ENCODE measurements at places on chromosomes 13 and 19.

DNA sequence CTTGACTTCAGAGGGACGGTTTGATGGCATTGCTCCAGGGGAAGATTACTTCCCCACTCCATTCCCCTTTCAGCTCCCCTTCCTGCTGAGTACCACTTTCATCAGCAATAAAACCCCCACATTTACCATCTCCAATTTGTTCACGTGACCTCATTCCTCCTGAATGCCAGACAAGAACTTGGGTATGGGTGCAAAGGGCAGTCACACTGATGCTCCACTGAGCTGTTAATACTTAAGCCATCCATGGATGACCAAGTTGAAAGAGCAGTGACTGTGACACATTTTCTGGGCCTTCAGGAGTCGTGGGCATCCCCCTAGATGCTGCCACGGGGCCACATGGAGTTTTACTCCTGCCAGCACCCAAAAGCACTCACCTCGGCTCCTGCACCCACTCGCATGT, 93.1 kb downstream of the STOML3 start:
- DNase-seq: no peak

GRCh38 chr19:15511671-15512424, 3.5 kb downstream of the CYP4F22 start:
- no peak for DNase-seq

GRCh38 chr19:8611877-8612806, 1.6 kb upstream of the ADAMTS10 start:
- DNase-seq: no peak

- no peak for DNase-seq
Measured at GRCh38 chr13:82356667-82357410, 1525.4 kb downstream of the SLITRK1 start.

DNA sequence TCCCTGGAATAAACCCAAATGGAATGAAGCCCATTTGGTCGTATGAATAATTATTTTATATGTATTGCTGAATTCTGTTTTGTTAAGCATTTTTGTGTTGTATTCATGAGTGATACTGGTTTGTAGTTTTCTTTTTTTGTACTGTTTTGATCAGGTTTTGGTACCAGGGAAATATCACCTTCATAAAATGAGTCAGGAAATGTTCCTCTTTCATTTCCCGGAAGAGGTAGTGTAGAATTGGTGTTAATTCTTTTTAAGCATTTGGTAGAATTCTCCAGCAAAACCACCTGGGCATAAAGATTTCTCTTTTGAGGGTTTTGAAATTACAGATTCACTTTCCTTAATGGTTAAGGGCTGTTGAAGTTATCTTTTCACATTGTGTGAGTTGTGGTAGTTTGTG, 13.3 kb downstream of the SPATA13 start:
- DNase-seq: no peak

GRCh38 chr19:29675650-29676186, 10.5 kb downstream of the PLEKHF1 start:
- no peak for DNase-seq

GRCh38 chr13:24267274-24267673, 42.1 kb upstream of the C1QTNF9 start:
- no peak for DNase-seq

DNA sequence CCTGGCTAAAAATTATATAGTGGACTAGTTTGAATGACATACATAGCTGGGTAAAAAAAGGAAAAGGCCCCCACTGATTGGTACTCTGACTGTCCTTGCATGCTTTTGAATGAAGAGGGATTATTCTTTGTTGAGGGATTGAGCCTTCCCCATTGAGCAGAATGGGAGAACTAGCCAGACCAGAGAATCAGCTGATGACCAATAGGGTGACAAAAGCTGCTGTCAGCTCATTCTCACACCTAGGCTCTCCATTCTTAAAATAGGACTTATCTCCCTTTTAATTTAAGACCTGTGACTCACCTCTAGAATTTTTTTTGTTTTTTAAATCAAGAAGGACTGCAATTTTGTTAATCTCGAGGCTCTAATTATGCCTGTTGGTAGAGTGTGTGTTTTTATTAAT, 79.3 kb downstream of the CRYL1 start:
- DNase-seq: no peak

DNA sequence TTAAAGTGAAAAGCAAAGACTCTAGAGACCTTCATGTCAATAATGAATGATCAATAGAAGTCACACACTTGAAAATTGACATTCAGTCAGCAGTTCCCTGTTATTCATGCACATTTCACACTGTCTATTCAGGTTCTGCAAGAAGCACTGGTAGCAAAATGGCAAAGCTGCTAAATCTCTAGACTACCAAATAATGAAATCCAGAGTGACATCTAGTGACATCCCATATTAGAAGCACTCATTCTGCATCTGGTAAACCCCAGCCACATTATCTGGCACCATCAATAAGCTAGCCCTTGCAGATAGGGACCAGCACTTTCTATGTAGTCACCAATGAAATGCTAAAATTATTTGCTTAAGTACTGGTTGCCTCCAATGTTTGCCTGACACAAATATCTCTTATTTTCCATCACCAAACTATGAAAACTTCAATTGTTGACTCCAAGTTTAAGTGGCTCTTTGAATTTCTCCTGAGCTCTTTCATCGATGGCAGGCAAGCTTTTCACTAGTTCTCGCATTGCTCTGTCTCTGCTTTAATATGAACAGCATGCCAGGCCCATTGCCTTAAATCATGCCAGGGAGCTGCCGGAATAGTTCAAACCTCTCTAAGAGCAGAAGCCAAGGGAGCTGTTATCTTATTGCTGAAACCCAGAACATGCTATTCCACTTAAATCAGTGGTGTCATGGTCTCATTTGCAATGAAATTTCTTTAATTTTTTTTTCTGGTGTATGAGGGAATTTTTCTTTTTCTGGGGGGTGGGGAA, 409.9 kb downstream of the MZT1 start:
- DNase-seq: no peak

DNA sequence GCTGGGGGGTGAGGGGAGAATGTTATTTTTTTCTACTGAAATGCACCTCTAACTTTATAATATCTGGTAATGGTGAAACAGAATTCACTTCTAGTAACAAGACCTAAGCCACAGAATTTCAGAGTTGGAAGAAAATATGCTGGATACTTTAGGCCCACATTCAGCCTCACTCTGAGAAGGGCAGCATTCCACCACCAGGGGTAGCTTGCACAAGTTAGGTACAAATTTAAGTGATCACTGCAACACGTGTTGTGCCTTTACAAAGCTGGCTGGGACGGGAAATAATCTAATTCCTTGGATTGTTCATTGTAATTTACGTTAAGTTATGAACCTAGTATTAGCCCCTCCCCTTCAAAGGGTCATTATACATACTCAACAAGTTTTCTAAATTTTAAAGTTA, 192.3 kb downstream of the RGCC start:
- no peak for DNase-seq

- DNase-seq: no peak
Measured at GRCh38 chr19:45428384-45429231, 4.9 kb upstream of the ERCC1 start.

DNA sequence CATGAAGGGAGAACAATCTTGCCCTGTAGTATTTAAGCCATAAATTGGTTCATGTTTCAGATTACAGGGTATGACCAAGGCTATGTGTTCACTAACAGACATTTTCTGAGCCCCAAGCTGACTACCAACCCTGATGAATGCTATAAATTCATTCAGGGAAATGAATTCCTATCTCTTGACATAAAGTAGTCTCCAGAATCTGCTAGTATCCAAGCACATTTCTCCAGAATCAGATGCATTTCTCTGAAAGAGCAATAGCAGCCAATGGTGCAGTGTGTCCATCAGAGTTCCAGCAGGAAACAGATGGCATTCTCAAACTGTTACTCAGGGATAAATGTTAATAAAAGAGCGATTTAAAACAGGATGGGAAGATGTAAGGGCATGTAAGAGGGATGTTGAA, 226.4 kb downstream of the COG6 start:
- DNase-seq: no peak

DNA sequence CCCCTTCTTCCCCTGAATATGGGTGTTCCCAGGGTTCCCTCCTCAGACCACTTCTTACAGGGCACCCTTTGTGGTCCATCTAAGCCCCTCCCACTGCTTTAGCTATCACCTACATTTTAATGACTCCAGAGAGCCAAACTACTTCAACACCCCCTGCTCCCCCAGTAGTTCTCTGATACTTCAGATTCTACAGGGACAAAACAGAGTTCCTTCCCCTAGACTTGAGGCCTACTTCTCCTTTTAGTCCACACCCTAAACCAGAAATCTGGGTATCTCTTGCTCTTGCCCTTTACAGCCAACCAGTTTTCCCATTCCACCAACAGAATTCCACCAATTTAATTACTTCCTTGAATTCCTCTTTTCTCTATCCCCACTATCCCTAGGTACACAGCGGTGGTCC, 107.2 kb downstream of the KCNRG start:
- no peak for DNase-seq

GRCh38 chr13:106566641-106567473, 1.1 kb downstream of the ARGLU1 start:
- DNase-seq: peak; percentile 3

All from activated CD4-positive, CD25-positive, alpha-beta regulatory T cell (primary cell).